Muscle of arm (tissue), 14 donors: ENCODE measurements at places on chromosomes 1 and 21.
A peak's percentile ranks its signal among the peaks of the same experiment; 100 is the strongest.

- peak; percentile 74 for DNase-seq
These were observed 52.3 kb downstream of the BCAR3 start for GRCh38 chr1:93629101-93630059.

DNA sequence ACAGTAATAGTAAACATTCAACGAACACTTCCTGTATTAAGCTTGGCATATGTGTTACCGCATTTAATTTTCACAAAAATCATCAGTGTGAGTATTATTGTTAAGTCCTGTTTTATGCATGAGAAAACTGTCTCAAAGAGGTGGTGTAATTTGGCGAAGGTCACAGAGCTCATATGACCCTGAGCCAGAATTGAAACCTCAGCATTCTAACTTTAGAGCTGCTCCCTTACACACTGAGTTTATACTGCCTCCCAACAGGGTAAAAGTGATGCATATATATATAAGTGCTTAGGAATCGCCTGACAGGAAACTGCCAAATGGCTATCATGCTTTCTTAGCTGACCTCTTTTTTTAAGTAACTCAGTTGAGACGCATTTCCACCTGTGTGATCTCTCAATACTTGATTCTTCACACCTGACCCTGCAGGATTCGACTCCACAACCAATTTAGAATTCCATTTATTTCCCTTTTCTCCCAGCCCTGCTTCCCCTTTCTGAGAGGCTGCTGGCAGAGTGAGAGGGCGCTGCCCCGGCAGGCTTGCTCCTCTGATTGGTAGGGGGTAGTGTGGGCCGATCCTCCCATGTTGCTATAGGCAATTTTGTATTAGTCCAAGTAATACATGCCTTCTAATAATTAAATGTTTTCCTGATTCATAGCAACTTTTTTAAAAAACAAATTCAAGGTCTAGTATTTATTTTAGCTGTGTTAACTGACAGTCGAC, 40.5 kb downstream of the ZBTB40 start:
- DNase-seq, result no peak

GRCh38 chr1:7022058-7022457, 236.8 kb downstream of the CAMTA1 start:
- no peak for DNase-seq

- no peak for DNase-seq
These were observed 449 bp downstream of the EPS15 start for GRCh38 chr1:51518586-51519047.

- DNase-seq, result no peak
These were observed 12.6 kb upstream of the STX12 start for GRCh38 chr1:27760426-27760825.

- DNase-seq, result no peak
These were observed 62.2 kb upstream of the SRSF10 start for GRCh38 chr1:24042315-24042714.

GRCh38 chr1:8420318-8420717, 102.4 kb downstream of the SLC45A1 start:
- no peak for DNase-seq

DNA sequence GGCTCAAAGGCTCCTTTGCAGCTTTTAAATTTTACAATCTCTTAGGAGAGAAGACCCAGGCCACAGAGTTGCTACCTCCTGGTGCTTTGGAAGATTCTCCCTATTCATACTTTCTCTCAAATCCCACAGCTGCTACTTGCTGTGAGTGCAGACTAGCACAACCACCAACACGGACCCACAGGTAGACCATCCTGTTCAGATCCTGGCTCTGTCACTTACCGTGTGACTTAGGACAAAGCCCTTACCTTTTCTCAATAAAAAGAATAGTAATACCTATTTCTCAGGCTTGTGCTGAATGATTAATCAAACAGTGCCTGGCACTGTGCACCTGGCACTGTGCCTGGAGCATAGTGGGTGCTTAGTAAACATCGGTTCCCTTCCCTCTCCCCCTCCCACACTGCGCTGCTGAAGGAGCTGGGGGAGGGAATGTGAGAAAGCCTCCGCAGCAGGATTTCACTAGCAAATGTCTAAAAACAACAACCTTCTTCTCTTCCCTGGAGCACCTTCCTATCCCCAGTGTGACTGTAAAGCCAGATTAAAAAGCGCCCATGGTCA, 81.7 kb downstream of the PGM1 start:
- DNase-seq, result no peak

- no peak for DNase-seq
These were observed 37.4 kb downstream of the RUNX1 start for GRCh38 chr21:35011681-35012080.

DNA sequence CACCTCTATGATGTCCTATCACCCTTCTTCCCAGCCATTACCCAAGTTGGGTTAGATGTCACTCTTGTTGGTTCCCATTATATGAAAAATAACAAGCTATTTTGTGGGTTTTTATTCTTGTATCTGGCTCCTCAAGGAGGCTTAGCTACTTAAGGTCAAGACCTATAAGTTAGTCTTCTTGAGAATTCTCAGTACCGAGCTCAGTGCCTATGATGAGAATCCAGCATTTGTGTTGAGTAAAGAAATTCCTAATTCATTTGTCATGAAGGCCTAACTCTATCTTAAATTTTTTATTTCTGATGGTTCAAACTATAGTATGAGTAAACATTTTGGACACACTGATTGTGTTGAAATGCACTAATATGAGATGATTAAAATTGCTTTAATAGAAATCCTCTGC, 15.9 kb downstream of the NUF2 start:
- no peak for DNase-seq

DNA sequence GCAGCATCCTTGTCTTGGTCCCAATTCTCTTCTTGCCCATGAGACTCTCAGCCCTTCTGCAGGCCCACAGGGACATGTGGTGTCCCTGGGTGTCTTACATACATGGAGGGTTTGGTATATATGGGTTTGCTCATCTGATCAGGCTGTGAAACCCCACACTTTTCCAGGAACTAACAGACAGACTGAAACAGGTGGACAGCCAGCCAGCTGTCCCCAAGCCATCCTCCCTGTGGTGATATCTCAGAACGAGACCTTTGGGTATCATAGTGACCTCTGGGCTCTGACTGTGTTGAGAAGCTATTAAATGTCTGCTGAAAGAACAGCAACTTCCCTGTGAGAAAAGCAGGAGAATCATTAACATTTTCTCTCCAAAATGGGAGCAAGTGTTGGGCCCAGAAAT, 115.5 kb upstream of the PAXBP1 start:
- DNase-seq, result no peak

DNA sequence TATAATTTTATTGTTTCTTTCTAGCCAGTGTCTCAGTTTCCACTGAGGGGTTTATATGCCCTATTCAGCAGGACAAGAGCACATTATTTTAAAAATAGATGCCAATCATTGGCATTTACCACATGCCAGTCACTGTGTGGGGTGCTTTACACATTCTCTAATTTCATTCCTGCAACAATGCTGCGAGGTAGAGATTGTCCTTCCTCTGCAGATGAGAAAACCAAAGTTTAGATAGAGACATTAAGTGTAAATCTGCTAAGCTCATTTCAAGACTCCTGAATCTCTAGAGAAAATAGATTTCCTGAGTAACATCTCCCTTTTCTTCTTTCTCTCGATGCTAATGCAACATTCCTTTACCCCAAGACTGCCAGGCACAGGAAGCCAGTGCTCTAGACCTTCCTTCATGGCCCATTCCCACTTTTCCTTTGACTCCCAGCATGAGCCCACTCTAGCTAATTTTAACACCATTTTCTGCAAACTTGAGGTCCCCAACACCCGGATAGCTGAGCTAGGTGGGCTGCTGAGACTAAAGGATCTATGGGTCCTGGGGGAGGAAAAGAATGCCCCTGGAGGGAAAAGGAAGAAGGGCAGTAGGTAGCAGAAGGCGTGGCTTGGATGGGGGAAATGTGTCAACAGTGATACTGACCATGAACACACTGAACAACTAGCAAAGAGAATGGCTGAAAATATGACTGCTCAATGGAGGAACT, 50.0 kb downstream of the SH3GLB1 start:
- DNase-seq, result no peak

DNA sequence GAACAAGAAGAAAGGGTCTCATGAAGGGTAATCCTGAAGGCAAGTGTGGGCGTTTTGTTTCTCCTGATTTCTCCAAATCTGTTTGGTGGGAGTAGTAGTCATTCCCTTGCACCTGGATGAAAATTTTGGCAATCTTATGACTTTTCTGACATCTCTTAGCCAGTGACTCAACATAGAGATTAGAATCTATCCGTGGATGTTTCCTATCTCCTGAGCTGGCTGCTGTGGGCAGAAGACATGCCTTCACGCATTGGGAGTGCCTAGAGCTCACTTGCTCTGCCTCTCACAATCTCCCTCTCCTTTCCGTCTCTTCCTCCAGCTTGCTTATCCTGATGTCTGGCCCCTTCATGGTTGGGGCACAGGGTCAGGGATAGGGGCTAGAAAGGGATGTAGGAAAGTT, 174.2 kb upstream of the NFIA start:
- DNase-seq, result no peak

GRCh38 chr1:192183788-192184187, 25.5 kb downstream of the RGS18 start:
- DNase-seq, result no peak

DNA sequence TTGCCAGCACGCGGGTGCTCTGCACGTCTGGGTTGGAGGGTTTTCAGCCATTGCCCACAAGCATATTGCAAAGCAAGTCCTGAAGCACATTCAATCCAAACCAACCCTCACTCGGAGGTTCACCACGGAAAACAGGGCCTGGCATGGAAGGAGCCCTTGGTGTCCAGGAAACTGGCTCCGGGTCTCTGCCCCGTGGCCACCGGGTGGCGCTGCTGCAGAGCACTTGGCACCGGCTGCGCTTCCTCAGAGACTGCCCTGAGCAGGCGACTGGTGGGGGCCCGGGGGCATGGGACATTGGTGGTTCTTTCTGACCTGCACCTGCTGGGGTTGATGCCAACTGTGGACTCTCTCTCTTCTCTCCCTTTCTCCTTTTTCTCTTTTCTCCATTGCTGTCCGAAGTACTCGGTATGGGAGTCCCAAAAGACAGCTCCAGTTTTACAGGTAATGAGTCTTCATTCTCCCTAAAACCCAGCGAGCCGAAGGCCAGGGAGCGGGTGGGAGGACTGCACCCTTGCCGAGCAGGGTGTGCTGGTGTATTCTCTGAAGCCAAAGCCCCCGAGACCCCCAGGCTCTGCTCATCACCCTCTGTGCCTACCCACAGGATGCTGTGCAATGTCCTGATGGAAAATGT, 4.1 kb upstream of the KCNAB2 start:
- DNase-seq, result no peak

DNA sequence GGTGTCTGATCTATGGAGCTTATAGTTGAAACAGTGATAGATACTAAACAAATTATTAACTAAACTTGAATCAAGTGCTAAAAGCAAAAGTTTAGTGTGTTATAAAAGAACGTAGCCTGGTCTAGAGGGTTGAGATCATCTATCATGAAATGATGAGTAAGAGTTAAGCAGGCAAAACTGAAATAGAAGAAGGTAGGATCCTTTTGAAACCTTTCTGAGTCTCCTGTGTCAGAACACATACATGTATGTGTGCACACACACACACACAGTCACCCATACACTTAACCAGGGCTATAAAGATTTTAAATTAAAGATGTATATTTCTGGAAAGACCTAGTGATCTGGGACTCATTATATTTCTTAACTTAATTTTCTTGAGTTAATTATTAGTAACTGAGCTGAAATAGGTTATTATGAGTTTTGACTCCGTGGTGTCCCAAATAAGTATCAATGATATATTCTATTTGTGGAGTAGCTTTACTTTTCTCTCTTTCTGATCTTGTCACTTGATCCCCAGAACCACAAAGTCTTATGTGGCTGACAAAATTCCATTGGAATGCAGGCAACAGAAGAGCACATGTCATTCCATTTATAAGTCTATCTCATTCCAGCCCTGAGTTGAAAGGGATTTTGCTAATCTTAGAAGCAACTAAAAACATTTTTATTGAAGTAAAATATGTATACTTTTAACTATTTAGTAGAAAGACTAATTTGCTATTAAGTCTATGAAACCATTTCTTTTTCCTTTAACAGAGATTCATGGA, 70.7 kb downstream of the PRRX1 start:
- no peak for DNase-seq

- DNase-seq, result no peak
These were observed 7.5 kb upstream of the ZSWIM5 start for GRCh38 chr1:45213892-45214291.

DNA sequence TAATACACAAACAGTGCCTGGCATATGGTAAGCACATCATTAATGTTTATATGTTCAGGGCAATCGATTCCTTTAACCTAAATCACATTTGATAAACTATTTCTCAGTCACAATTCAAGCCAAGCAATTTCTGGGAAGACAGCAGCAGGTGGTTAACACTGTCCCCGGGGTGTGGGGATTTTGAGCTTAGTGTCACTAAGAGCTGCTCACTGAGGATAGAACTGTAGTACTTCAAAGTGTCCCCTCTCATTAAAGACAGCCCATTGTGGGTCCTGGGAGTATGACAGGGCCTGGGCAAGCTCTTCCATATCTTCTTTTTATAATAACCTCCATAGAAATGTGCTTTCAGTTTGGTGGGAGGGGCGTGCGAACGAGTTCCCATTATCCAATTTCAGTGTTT, 8.4 kb upstream of the GALNT2 start:
- no peak for DNase-seq

GRCh38 chr1:112389689-112390088, 6.3 kb upstream of the CTTNBP2NL start:
- no peak for DNase-seq

DNA sequence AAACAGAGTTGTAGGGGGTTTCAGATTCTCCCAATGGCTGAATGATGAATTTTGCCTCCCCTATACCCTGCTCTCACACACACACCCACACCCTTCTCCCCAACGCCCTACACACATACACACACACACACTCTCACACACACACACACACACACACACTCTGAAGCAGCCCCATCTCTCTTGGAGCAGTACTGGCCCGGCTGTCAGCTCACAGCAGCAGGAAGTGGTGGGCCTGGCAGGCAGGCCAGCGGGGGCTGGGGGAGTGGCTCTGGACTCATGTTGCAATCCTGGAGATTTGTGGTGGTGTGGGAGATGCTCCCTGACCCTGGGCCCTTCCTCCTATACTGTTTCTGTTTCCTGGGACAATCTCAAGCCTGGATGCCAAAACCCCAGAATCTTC, 2.2 kb downstream of the IKBKE start:
- DNase-seq, result no peak

DNA sequence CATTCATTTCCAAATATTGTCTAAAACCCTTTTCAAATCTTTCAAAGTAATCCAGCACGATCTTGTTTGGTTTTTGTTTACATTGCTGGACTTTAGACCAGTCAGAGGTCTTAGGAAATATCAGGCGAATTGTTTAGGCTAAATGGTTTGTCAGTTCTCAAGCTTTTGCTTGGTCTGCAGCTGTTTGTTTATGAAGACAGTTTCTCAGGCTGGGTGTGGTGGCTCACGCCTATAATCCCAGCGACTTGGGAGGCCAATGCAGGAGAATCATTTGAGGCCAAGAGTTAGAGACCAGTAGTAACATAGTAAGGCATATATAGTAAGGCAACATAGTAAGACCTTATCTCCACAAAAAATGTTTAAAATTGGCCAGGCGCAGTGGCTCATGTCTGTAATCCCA, 77.5 kb downstream of the DNTTIP2 start:
- no peak for DNase-seq

- no peak for DNase-seq
These were observed 395.6 kb downstream of the SETD4 start for GRCh38 chr21:35664683-35665082.
